Left ventricle myocardium inferior (tissue), 1 donor: ENCODE measurements at places on chromosomes 2 and 18.

GRCh38 chr2:149857344-149857743, 269.8 kb upstream of the MMADHC start:
- no peak for DNase-seq

DNA sequence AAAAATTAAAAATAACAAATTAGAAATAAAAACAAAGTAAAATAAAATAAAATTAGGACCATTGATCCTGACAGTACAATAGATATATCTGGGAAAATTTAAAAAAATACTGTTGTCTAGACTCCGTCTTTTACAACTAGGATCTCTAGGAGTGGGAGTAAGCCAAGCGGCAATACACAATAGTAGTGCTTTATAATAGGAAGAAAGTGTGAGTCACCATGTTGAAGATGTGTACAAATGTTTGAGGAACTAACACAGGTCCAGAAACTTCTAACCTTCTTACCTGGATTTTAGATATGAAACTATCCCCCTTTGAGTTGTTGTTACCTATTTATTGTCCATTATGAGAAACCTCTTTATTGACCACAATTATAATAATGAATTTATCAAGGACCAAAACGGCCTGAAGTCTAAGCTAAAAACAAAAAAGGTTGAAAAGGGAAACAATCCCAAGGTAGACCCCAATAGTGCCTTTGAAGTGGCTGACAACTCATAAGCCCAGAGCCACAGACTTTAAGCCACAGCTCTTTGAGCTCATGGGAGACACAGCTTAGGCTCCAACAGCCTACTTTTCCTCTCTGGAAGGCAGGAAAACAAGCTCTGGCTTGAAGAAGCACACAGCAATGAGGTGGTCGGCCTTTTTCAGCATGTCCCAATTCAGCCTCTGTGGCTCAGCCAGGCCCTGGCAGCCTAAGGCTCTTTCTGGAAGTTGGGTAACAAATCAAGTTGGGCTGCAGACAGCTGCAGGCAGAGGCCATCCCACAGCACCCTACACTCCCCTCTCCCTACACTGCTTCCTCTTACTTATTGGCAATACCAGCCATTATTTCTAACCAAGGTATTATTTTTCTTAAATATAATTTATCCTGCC, 62.9 kb downstream of the AQP4 start:
- DNase-seq = no peak

- no peak for DNase-seq
Measured at GRCh38 chr2:169221745-169222369, 140.5 kb downstream of the LRP2 start.

DNA sequence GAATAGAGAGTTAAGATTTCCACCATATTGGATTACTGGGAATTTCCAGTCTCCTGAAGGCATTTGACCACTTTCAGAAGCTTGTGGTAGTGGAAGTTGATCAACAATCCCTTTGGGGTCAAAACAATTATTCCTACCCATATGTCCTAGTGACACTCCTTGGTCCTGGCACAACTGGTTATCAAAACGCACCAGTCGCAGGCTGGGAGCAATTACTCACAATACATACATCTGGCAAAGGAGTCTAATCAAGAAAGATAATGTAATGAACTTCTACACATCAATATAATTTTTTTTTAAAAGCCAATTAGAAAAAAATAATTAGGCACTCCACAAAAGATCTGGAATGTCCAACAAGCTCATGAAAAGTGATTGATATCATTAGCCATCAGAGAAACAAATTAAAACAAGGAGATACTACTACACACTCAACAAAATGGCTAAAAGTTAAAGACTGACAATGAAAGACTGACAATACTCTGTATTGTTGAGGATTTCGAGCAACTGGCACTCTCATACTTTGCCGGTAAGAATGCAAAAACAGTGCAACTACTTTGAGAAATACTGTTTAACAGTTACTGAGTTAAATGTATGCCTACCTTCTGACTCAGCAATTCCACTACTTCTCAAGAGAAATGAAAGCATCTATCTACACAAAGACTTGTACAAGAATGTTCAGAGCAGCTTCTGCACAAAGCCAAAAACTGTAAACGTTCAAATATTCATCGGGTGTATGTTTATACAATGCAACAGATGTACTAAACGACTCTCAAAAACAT, 2.0 kb downstream of the INO80C start:
- DNase-seq = no peak

DNA sequence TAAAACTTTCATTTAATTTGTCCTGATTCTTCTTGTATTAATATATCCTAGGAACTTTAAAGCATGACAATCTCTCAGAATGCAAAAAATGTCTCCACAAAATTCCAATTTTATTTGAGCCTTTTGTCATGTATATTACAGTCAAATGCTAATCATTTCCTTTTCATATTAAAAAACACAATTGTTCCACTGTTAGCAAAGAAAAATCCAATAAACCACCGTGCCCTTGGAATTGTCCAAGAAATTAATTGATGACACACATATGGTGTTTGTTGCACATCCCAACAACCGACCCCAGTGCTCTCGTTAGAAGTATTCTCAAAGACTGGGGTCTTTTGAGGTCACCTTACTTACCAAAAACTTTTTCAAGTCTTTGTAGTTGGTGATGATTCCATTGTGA, 28.1 kb downstream of the GFPT1 start:
- DNase-seq = no peak

DNA sequence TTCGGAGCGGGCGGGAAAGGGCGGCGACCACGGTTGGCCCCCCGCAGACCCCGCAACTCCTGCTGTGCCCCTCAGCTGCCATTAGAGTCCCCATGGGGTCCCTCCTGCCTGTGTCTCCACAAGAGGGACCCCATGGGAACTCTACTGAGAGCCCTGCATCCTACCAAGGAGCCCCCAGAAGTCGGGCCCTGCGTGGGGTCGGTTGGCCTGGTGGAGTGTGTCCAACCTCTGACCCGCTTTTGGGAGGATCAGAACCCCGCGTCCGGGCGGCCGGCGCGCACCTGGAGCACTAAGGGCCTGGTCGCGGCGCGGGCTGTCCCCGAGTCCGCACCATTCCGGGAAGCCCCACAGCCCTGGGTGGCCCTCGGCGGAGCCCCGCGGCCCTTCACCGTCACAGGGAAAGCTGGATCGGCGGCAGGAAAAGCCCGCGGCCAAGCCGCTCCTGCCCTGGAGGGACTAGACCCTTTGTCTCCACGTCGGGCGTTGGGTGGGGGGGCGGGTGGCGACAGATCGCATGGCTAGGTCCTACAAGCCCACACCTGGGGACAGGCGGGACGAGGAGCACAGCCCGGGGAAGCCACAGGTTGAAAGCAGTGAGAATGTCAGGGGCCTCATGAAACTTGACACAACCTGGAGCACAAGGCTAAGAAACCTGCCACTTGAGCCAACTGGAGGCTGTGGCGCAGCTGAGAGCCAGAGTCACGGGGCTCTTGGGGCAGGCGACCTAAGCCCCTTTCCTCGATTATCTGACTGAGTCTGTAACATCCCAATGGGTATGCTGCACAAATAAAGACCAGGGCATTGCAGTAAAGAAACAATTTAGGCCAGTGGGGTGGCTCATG, 11.2 kb upstream of the CXXC1 start:
- no peak for DNase-seq

DNA sequence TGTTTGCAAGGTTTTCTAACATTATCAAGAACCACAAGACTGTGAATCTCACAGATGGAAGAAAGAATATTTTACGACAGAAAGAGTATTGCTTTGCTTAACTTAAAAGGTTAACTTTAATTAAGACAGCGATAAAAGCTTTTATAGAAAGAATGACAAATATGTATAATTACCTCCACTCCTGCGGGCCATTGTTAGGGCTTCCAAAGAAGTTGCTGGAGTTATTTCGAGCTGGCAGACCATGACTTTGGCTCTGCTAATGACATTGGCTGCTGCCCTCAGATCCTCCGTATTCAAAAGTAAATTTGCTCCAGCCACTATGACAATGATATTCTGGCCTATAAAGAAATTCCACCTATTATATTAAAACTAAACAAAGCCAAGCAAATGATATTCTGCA, 47.3 kb downstream of the RBKS start:
- no peak for DNase-seq

DNA sequence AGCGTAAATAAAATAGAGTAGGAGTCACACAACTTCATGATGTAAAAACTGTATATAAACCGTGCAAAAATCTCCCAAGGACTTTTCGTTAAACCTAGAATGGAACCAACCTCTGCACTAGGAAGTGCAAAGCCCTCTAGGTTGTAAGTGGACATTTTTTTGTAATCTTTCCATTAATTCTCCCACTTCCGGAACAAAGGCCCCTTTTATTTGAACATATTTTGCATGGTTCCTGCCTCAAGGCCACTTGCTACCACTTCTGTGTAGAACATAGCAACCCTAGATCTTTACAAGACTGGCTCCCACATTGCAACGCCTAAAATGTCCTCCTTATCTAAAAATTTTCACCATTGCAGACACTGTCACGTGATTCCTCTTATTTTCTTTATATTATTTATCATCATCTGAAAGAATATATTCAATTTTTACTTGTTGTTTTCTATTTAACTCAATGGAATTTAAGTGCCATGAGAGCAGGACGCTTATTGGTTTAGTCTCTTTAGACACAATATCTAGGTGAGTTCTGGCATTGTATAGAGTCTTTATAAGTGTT, 249.6 kb upstream of the TMEFF2 start:
- DNase-seq = no peak

DNA sequence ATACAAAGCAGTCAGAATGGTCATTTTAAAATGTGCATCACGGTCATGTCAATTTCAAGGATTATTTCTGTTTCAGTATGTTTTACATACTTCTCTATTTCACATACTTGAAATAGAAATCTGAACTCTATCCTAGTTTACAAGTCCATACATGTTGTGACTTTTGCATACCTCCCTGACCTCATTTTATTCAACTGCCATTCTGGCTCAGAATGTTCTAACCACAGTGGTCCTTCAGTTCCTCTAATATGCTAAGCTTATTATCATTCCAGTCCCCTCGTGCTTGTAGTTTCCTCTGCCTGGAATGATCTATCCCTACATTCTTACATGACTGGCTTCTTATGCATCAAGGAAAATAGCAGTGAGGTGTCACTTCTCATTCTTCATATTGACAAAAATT, 295.6 kb downstream of the KIAA1328 start:
- DNase-seq = no peak

GRCh38 chr2:14932285-14932684, 299.8 kb downstream of the LRATD1 start:
- DNase-seq = no peak

DNA sequence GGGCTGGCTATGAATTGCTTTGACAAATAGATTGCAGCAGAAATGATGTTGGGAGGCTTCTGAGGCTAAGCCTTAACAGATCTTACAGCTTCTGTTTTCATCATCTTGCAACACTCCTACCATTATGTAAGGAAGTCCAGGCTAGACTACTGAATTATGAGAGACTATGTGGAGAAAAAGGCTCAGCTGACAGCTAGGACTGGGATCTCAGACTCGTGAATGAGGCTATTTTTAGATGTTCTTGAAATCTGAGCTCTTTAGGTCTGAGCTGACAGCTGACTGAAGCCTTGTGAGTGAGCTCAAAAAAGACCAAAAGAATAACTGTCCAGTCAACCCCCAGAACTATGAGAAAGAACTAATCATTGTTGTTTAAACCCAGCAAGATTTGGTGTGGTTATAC, 70.3 kb downstream of the VWC2L start:
- no peak for DNase-seq

DNA sequence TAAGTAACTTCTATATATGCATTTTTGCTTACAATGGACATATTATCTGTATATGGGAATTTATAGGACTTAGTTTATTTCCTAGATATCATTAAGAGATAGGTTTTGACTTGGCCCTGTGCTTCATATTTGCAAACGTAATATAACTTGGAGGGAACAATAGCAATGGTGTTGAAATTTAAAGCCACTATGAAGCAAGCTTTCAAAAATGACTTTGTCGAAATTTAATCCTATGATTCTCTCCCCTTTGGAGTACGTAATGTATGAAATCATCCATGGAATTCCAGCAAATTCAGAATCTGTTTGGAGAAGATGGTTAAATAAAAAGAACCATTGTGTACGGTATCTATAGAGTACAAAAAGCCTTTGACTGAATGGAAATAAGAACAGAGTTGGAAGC, 486.3 kb downstream of the ARHGAP15 start:
- DNase-seq = no peak

GRCh38 chr2:98029718-98030222, 34.0 kb upstream of the TMEM131 start:
- DNase-seq = no peak

DNA sequence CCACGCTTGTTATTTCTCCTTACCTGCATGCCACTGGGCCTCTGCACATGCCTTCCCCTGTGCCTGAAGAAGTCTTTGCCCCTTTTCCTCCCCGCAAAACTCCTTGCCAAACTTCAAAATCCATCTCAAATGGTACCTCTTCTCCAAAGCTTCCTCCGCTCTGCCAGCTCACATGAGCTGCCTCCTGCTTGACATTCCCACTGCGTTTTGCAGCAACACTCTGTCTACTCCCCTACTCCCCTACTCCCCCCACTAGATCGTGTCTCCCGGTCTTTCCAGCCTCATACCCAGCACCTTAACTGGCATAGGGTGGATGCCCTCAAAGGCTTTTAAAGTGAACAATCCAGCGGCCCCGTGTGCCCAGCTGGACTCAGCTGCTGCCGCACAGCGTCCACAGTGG, 65.8 kb downstream of the TNS1 start:
- peak; percentile 6 for DNase-seq

- DNase-seq = no peak
Measured at GRCh38 chr2:158060160-158060834, 41.4 kb upstream of the UPP2 start.

- DNase-seq = no peak
Measured at GRCh38 chr2:99856119-99856518, 286.3 kb downstream of the AFF3 start.

DNA sequence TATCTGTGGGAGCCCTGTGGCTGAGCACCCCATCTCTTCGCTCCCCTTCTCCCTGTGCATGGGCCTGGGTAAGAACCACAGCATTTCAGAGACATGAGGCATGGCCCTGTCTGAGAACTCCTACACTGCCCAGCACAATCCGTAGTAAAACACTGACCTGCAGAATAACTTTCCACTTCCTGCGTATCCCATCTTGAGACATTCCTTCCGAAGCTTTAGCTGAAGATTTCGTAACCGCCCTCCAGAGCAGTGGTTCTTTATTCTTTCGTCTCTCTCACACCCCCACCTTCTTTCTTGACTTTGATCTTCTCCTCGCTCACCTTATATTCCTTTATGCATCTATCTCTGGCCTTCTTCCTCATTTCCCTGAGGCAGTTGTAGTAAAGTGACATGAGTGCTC, 381.1 kb downstream of the HRH4 start:
- DNase-seq = no peak

GRCh38 chr2:185255566-185255965, 483.0 kb upstream of the FSIP2 start:
- DNase-seq = no peak

GRCh38 chr2:144942516-144943256, 422.8 kb upstream of the ZEB2 start:
- no peak for DNase-seq
